Activated CD4-positive, CD25-positive, alpha-beta regulatory T cell treated with anti-CD3 and anti-CD28 coated beads, Interleukin-2, amount 50 U/mL, for 24 hours (primary cell): ENCODE measurements at places on chromosomes 5 and 9.

- ATAC-seq, result no peak
Observed at GRCh38 chr9:138070815-138071214, 193.2 kb downstream of the CACNA1B start.

GRCh38 chr9:108077556-108077955, 588.0 kb upstream of the KLF4 start:
- ATAC-seq, result no peak

- no peak for ATAC-seq
Observed at GRCh38 chr5:95763941-95764340, 32.8 kb downstream of the RHOBTB3 start.

GRCh38 chr9:98501819-98502218, 206.9 kb downstream of the GABBR2 start:
- ATAC-seq, result no peak

GRCh38 chr9:80125731-80126264, 554.0 kb downstream of the TLE4 start:
- no peak for ATAC-seq

DNA sequence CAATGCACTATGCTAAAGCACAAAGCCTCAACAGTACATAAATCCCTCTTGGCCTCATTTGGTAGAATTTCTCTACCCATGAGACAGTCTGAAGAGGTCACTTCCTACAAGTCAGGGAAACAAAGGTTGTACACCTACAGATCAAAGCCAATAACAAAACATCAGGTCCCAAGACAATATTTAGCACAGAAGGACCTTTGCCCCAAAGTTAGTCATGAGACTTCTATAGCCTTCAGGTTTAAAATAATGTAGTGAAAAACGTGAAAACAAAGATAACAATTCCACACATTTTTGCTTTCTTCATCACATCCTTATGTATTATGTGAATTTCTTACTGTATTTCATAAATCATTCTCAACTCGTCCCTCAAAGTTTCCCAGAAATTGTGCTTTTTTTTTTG, 15.8 kb downstream of the AFF4 start:
- no peak for ATAC-seq

DNA sequence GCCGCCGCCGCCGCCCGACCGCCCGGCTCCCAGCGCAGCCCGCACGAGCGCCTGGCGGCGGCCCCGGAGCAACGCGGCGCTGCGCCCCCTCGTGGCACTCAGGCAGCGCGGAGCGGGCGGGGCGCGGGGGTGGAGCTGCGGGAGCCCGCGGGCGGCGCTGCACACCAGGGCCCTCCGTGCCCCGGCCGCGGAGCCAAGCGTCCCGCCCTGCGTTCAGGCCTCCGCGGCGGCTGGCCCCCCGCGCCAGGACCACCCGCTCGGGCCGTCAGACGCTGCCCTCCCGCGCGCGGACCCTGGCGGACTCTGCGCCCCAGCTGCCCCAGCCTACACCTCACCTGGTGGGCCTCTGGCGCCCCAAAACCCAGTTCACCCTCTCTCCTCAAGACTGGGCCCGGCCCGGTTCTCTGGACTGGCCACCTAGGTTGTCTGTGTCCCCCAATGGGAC, at the start of gene RASGEF1C:
Gene RASGEF1C, minus strand, starts transcription at position 75 of the 445 bp plus-strand sequence. CDS start 71,159 bp downstream, outside the sequence.
- peak; percentile 90 for ATAC-seq

- ATAC-seq, result no peak
Observed at GRCh38 chr9:91908293-91908623, 41.8 kb downstream of the ROR2 start.

- peak; percentile 77 for ATAC-seq
Observed at GRCh38 chr5:173789031-173789920, 98.9 kb upstream of the CPEB4 start.

- ATAC-seq, result peak; percentile 43
Observed at GRCh38 chr5:177431317-177432142, 5.1 kb downstream of the GRK6 start.

DNA sequence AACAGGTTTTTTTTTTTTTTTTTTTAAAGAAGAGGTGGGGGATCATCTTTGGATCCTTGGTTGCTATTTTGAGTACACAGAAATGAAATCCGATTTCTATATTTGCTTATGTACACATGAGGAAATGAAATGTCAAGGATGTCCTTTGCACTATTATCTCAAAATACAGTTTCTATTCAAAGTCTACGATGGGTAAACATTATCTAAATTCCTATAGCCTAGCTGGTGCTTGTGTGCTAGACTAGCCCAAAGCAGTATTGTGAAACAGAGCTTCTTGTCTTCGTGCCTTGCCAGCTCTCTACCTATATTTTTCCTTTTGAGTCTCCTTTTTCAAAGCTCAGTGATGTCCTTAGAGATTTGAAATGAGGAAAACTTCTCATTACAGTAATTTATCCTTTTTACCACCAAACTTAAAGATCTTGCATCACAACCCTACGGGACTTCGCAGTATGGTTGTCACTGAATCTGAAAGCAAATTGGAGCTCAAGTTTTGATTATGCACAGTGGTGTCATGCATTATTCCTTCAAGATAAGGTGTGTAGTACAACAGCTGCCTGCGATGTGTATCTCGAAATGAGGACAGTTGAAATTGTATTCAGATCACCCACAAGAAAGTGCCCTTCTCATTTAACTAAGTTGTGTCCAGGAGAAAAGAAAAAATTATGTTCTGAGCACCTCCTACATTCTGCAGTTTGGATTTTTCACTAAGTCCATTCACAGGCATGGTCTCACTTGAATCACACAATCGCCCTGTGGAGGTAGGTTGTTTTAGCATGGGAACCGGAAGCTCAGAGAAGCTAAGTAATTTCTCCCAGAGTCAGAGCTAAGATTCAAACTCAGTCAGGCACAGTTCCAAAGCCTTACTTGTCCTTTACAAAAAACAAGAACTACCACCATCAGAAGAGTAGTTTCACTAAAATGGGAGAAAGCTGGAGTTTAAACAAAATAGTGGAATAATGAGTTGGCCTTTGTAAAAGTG, 379.0 kb downstream of the GLIS3 start:
- ATAC-seq, result no peak

DNA sequence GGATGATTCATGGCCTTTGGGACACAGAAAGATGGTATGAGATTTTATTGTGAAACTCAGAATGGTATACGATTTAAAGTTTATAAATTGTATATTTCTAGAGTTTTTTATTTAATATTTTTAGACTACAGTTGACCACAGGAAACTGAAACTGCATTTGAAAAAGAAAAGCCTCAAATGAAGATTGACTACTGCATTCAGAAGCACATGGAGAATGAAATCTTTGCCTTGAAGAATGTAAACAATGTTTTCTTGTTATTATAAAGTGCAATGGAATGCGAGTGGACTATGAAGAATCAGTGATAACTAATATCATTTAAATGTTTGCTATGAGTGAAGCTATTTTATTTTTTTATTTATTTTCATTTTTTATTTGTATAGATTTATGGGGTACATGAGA, 169.1 kb upstream of the CDH18 start:
- no peak for ATAC-seq

DNA sequence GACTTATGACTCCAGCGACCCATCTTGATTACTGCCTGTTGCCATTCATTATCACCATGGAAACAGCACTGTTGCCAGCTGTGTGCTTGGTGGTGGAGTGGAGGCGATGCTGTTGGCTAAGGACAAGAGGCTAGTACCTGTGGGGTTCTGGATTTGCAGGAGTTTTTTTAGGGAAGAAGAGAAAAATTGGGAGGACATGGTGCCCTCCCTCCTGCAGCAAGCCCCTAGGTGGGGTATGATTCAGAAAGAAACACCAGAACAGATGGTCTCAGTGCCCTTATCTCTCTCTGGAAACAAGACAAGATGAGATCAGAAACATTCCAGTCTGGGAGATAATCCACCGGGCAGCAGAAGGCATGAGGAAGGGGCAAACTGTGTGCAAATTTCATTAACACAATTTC, 87.8 kb upstream of the TLR4 start:
- no peak for ATAC-seq

GRCh38 chr5:174412941-174413340, 311.4 kb upstream of the MSX2 start:
- no peak for ATAC-seq

DNA sequence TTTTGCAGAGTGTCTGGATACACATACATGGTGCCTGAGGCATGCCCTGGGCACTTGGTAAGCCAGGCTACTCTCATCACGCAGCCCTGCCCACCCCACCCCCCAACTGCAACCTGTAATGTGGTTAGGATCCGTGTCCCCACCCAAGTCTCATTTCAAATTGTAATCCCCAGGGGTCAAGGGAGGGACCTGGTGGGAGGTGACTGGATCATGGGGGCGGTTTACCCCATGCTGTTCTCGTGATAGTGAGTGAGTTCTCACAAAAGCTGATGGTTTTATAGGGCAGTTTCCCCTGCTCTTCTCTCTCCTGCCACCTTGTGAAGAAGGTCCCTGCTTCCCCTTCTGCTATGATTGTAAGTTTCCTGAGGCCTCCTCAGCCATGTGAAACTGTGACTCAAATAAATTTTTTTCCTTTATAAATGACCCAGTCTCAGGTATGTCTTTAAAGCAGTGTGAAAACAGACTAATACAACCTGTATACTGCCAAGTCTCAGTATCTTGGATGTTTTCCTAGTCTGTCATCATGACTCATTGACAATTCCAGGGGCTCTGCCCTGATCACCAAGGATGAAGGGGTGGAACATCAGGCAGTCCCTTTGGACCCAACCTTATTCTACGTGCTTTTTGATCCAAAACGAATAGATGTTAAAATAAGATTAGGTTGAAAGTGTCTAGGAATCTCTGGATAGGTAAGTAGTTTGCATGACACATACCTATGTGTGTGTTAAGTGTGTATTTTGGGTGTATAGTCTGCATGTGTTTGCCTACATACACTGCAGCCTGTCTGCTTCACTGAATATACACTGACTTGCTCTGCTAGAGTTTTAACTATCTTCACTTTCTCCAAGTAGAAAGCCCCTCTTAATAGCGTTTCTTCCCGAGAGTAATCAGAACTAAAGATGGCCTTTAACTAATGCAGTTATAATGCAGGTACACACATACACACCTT, 293.8 kb downstream of the SLIT3 start:
- ATAC-seq, result no peak
